ENCODE measurements at places on chromosomes 11 and 22. TPM values are rescaled to one million over a fixed set of nuclear protein-coding genes. Genes with fewer than 3 reads are reported as not detected.

DNA sequence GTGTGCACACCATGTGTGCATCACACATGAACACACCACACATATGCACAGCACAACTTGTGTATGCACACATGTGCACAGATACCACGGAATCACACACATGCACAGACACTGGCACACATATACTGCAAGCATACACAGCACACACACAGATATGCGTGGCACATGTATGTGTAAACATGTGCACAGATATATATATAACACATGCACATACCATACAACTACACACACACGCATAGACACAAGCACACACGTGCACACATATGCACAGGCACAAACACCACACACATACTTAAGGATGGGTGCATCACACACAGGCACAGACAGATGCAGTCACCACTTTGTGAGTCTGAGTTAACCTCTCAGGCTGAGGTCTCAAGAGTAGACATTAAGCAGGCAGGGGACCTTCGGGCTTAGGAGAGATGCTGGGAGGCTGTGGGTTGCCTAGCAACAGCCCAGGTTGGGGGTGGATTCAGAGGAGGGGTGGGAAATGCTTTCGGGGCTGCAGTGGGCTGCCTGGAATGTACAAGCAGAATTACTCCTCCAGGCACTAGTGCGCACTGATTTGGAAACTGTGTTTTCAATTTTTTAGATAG is 82.9 kb downstream of the MYO18B start:
- DNase-seq, result no peak

The HTR3B gene
- total RNA-seq, result not detected

- H3K4me1 ChIP-seq, result peaks cover 19% of the 10 kb centered on the region
- DNase-seq, result no peak
- no peaks in the 10 kb centered on the region for H3K36me3 ChIP-seq
- H3K4me3 ChIP-seq, result no peak overlapping the region
These were observed 256.4 kb downstream of the NTM start for GRCh38 chr11:131626788-131627187.

GRCh38 chr11:1307998-1308742 is 1.3 kb downstream of the TOLLIP start:
- peaks cover 12% of the 10 kb centered on the region for H3K36me3 ChIP-seq
- no peaks in the 10 kb centered on the region for H3K27me3 ChIP-seq
- DNase-seq, result no peak
- H3K4me1 ChIP-seq, result peaks cover 26% of the 10 kb centered on the region

DNA sequence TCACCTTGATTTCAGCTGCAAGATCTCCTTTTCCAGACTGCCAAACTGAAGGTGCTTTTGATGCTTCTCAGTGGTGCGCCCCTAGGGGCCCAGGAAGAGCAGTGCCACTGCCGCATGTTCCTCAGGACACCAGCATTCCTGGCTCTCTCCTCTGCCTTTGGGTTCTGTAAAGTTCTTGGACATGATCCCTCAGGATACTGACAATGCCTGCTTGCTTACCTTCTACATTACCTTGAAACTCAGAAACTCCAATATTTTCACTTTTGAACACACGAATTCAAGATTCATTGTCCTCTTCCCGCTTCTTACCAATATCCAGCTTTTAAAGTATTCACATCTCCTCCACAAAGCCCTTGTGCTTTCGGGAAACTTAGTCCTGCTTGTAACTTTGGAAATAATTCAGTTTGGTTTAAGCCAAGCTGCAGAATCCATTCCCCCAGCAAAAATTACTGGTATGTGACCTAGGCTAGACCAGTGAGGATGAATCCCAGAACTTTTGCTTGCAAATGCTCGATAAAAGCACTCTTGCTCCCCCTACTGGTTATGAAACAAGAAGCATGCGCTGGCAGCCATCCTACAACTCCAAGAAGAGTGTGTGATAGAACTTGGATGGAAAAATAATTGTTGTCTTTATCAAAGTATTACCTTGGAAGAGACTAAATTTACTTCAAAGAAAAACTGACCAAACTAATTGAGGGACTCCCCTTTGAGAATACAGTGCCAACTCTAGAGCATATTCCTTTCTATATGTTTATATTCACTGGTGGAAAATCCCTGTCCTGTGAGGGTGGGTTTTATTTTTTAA is 16.5 kb upstream of the OR5B21 start:
- H3K27me3 ChIP-seq, result no peaks in the 10 kb centered on the region
- no peak overlapping the region for H3K27ac ChIP-seq
- peak overlapping the region; percentile 13 for H3K4me3 ChIP-seq
- peaks cover 4% of the 10 kb centered on the region for H3K36me3 ChIP-seq

DNA sequence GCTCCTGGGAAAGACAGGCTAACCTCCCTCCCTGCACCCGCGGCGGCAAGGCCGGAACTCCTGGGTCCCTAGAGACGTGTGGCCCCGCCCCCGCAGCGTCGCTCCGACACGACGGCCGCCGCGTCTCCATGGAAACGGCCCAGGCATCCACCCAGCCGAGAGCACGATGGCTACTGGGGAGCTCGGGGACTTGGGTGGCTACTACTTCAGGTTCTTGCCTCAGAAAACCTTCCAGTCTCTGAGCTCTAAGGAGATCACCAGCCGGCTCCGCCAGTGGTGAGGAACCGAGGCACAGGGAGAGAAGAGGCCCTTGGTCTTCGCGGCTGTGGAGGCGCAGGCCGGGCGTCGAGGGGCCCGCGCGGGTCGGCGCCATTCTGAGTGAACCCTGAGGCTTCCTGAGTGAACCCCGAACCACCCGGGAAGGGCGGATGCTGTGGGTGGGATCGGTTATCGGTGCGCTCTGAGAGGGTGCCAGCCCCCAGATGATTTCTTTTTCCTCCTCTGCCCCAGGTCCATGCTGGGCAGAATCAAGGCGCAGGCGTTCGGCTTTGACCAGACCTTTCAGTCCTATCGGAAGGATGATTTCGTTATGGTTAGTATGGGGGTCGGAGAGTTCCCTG is at the start of gene CFAP300:
TSS of gene CFAP300 (plus strand) at position 133 of the 620 bp plus-strand sequence. CDS start at position 167, 34 bp downstream.
- peak within 1 kb of the TSS; percentile 68 for H3K4me3 ChIP-seq
- peak within 1 kb of the TSS; percentile 80 for H3K27ac ChIP-seq
- peak; percentile 94 for DNase-seq
- no peaks in the 10 kb centered on the region for H3K36me3 ChIP-seq
